Nucleus accumbens (tissue), 56 donors: ENCODE measurements at places on chromosomes 4 and X.

DNA sequence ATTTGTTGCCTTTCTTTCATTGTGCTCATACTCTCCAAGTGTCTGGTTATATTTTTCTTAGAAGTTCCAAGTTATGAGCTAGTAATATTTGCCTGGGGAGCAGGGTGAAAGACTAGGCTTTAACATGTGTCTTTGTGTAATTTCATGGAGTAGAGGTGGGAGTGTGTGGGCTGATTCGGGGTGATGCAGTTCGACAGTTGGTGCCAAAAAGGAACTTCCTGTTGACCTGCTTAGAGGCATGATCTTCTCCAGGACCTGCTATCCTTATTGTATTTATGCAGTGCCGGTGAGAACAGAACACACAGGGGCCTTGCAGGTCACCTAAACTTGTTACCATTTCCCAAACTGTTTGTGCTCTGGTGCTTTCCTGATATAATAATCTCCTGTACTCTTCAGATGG, 21.2 kb downstream of the USP53 start:
- no peak for DNase-seq

GRCh38 chrX:150558424-150558823, 10.0 kb upstream of the MTM1 start:
- DNase-seq, result no peak

DNA sequence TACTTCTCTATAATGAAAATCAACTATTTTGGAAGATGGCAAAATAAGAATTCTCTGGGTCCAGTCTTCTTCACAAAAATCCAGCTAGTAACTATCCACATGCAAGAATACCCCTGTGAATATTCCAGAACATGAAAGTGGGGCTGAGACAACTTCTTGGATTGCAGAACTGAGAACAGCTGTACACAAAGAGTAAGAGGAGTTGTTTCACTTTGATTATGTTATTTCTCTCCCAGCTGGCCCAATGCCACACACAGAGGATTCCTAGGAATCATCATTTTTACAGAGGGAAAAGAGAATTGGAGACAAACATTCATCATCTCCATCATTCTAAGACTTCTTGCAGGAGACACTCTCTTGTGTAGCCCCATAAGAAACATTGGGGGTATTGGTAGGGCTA, 782.2 kb upstream of the LCORL start:
- DNase-seq, result no peak

DNA sequence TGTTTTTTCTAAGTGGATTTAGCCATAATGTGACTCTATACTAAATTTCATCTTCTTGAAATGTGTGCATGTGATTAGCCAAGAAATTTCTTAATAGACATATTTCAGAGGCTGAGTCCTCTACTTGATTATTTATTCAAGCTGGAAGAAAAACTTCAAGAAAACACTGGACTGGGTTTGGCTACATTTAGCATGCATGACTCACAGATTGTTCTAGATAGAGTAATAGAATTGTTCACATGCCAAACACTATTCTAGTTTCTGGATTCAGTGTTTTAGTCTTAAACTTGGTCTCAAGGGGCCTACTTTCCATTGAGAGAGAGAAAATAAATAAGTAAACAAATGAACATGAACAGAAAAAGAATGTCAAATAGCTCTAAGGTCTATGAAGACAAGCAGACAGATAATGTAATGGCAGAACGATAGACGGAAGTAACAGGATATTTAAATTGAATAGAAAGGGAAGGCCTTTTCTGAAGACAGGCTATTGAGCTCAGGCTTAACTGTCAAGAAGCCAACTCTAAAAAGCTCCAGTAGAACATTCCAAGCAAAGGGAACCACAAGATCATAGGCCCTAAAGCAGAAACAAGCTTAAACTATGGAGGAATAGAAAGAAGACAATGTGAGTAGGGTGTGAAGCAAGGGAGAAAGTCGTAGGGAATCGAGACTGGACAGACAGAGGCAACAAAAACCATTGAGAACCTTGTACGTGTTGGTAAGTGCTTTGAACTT, 104.6 kb downstream of the TMEM144 start:
- no peak for DNase-seq

GRCh38 chr4:138907174-138907573, 108.4 kb upstream of the NOCT start:
- no peak for DNase-seq

- DNase-seq, result no peak
Observed at GRCh38 chrX:136765821-136766356, 14.8 kb downstream of the ARHGEF6 start.

DNA sequence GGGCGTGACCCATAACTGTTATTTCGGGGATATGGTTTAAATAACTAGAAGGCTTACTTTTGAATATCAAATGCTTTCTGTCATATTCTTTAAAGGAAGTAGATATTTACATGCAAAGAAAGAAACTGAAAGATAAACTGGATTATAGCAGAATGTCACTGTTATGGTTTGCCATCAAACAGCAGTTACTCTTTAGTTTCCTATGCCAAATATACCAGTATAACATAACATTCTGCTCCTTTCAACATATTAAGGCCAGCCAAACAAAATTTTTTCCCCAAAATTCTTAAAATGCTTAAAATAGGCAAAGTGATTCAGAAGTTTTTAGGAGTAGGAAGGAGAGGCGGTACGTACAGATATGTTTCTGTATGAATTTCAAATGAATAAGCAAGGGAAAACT, 27.0 kb downstream of the KDM6A start:
- DNase-seq, result no peak

GRCh38 chr4:18686338-18687037, 664.9 kb upstream of the LCORL start:
- DNase-seq, result no peak

DNA sequence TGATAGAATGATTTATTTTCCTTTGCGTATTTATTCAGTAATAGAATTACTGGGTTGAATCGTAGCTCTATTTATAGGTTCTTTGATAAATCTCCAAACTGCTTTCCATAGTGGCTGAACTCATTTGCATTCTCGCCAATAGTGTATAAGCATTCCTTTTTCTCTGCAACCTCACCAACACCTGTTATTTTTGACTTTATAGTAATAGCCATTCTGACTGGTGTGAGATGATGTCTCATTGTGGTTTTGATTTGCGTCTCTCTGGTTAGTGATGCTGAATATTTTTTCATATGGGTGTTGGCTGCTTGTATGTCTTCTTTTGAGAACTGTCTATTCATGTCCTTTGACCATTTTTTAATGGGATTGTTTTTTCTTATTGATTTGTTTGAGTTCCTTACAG, 160.7 kb downstream of the MID1IP1 start:
- DNase-seq, result no peak

- no peak for DNase-seq
Observed at GRCh38 chr4:170022211-170022610, 4.0 kb downstream of the MFAP3L start.
